Hematopoietic multipotent progenitor cell treated with erythropoietin and hydrocortisone succinate and interleukin-3 and kit ligand, for 15 days (in vitro differentiated cells): ENCODE measurements at places on chromosomes 16 and 17.
A peak's percentile ranks its signal among the peaks of the same experiment; 100 is the strongest.

GRCh38 chr16:86924537-86924936, 346.2 kb downstream of the FOXL1 start:
- DNase-seq: no peak

DNA sequence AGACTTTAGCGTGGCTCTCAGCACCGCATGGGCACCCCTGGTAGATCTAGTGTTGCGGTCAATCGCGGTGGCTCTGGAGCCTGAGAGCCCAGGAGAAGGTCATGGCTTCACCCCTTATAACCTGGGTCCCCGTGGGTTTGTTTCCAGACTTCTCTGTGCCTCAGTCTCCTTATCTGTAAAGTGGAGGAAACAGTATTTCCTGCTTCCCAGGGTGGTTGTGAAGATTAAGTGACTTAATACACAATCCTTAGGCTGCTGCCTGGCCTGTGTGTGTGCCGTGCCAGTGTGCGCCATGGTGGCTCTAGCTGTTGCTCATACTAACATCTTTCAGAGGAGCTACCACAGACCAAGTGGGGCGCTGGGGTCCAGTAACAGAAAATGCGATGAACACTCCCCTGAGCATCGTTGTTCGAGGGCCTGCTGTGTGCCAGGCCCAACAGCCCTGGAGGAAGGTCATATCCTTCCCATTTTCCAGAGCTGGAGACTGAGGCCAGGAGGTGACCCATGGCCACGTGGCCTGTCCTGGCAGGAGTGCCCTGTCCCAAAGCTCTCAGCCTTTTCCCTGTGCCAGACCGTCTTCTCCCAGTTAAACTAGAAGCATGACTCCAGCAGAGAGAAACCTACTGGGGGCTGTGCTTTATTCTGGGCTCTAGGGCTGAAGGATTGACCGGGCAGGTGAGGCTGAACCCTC, 70.1 kb downstream of the CMIP start:
- no peak for DNase-seq

DNA sequence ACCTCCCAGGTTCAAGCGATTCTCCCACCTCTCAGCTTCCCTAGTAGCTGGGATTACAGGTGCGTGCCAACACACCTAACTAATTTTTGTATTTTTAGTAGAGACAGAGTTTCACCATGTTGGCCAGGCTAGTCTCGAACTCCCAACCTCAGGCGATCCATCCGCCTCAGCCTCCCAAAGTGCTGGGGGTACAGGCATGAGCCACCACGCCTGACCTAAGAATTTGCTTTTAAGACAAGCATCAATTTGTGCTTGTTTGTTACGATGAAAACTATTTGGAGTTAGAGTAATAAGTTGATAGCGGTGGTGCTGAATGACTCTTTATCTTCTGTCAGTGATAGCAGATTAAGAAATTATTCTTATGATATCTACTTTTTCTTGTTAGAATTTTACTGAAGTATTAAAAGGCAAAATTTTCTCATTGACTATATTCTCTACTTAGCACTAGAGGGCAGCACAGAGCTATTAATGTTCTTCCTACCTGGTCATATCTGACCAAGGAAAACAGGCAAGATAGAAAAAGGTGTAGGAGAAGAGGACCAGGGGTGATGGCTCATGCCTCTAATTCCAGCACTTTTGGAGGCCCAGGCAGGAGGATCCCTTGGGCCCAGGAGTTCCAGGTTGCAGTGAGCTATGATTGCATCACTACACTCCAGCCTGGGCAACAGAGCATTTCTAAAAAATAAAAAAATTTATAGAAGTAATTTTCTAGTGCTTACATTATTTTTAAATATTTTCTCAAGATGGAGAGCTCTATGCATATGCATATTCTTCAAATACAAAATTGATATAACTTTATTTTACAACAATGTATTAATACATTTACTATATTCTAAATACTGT, 24.5 kb downstream of the STXBP4 start:
- DNase-seq: peak; percentile 74

GRCh38 chr17:67708378-67708777, 9.4 kb upstream of the NOL11 start:
- DNase-seq: no peak

GRCh38 chr16:49348408-49349176, 25.0 kb upstream of the C16orf78 start:
- no peak for DNase-seq

- peak; percentile 60 for DNase-seq
Observed at GRCh38 chr17:80832888-80833583, 158.6 kb upstream of the CHMP6 start.

DNA sequence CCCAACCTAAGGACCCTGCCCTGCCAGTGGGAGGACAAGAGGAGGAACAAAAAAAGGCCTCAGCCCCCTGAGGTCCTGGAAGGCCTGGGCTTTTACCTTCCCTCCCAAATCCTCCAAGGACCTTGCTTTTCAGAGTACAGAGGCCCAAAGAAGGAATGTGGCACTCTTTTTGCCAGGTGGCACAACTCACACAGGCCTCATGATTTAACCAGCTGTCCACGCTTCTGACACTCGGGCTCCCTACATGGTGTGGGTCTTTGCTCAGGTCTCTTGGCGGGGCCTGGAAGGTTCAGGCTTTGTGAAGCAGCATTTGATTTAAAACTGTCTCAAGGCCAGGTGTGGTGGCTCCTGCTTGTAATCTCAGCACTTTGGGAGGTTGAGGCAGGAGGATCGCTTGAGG, 120.6 kb downstream of the ABCC6 start:
- no peak for DNase-seq

GRCh38 chr16:53944025-53944424, 240.1 kb downstream of the FTO start:
- no peak for DNase-seq

GRCh38 chr17:5118219-5118618, 2.4 kb downstream of the USP6 start:
- DNase-seq: no peak

- DNase-seq: no peak
Observed at GRCh38 chr17:68195667-68196393, 52.0 kb upstream of the AMZ2 start.

DNA sequence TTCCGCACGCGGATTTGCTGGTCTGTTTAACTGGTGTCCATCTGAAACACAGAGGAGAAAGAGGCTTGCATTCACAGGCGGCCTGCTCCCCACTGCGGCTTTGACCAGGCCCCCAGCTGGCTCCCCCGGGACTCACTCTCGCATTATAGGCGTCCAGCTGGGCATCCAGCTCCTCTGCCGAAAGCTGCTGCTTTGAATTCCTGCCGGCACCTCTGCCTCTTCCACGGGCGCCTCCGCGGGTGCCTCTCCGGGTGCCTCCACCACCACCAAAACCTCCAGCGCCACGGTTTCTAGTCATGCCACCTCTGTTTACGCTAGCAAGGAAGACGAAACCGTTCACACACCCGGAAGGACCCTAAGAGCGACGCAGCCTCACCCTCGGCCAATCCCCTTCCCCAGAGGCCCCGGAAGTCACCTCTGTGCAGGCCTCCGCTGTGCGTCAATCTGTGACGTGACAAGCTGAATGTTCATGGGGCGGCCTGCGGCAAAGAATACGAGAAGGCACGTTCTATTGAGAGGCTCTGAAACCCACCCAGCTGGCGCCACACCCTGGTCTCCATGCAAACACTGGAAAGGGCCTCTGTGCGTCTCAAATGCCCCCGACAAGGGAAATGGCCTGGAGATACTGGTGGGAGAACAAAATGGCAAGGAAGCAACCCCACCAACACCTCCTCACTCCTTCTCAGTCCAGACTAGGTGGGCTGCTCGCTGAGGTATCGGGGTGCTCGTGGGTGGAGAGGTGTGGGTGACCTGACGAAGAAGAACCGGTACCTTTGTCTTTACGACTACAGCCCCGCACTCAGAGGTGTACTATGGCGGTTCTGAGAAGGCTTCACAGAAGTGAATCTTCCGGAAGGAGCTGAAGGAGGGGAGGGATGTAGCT, 3.0 kb downstream of the ALYREF start:
- DNase-seq: no peak
